ENCODE measurements at places on chromosomes 3 and 15. TPM values are rescaled to one million over a fixed set of nuclear protein-coding genes. Genes with fewer than 3 reads are reported as not detected.

GOLIM4 gene
- 63.6 TPM for polyA plus RNA-seq

CIDEC gene
- polyA plus RNA-seq: 0.21 TPM

TMEM207 gene
- 0.08 TPM for polyA plus RNA-seq

FBLN2 gene
- polyA plus RNA-seq: 29.3 TPM

AGBL1 gene
- polyA plus RNA-seq: 0.05 TPM

CCK gene
- 0.76 TPM for polyA plus RNA-seq

TUBGCP5 gene
- 30.3 TPM for polyA plus RNA-seq

COLQ gene
- polyA plus RNA-seq: 12.7 TPM

COPG1 gene
- 154 TPM for polyA plus RNA-seq

PARP15 gene
- 0.94 TPM for polyA plus RNA-seq

SCAANT1 gene
- polyA plus RNA-seq: 1.4 TPM

RYR3 gene
- 11.7 TPM for polyA plus RNA-seq

HACD3 gene
- polyA plus RNA-seq: 162 TPM

GLCE gene
- polyA plus RNA-seq: 50.9 TPM

SIDT1 gene
- polyA plus RNA-seq: 2.7 TPM

PODXL2 gene
- 21.1 TPM for polyA plus RNA-seq
